RWPE1 (cell line): ENCODE measurements at places on chromosomes 1 and 21.

DNA sequence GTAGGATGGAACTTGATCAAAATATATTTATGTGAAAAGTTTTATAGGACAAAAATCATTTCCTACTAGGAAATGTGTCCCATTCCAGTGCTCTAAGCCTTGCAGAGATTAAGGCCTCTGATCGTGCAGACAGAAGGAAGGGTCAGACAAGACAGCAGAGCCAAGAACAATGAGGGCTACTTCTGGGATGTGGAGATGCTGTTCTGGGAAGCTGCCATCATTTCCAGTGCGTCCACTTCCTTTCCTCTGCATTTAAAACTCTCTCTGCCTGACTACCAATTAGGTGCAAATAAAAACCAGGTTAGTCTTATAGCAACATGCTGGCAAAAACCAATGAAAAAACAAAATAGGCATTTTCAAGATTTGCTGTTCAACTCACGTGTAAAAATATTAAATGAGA lies 36.1 kb downstream of the BEND5 start:
- DNase-seq = no peak

DNA sequence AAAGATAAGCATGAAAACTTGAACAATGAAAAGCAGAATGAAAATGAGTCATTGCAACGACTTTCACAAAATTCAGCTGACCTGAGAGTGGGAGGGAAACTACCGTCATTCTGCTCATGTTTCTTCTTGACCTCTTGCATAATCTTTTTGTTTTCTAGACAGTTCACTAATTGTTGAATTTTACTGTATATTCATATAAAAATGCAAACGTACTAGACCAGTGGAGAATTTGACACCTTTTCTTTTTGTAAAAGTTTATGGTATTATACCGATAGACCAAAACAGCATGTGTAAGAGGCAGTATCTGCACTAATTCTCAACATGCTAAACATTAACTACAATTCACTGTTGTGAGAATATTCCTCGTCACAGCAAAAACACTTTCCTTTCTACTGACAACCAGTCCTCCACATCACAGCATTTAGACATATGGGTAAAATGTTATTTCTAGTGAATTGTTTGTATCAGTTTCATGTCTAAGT lies 137.8 kb downstream of the GREM2 start:
- peak; percentile 37 for DNase-seq

- no peak for DNase-seq
These were observed 37.8 kb downstream of the NID1 start for GRCh38 chr1:236027104-236027503.

GRCh38 chr1:226649780-226650179 lies 89.3 kb downstream of the ITPKB start:
- DNase-seq = no peak

DNA sequence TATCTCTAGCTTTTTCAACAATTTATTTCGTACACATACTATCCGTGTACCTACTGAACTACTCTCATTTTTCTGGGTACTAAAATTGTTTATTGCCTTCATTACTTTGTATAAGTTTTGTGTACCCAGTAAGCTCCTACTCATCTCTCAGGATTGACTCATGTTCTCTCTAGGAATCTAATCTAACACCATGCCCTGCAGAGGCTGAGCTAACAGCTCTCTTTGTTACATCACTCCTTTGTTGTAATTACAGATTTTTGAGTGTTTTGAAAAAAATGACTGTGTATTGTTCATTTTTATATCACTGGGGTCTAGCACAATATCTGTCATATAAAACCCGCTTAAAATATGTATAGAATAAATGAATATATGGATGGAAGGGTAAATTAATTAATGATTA lies 167.1 kb downstream of the ATP6V1G3 start:
- DNase-seq = peak; percentile 18

GRCh38 chr1:113976609-113977278 lies 2.5 kb upstream of the OLFML3 start:
- DNase-seq = peak; percentile 21

GRCh38 chr1:106700211-106700610 lies 356.3 kb upstream of the PRMT6 start:
- DNase-seq = no peak

GRCh38 chr1:115364780-115365155 lies 26.7 kb upstream of the NGF start:
- no peak for DNase-seq

GRCh38 chr1:42456754-42457089 lies 379 bp downstream of the PPCS start:
- DNase-seq = peak; percentile 45

- DNase-seq = no peak
These were observed 9.0 kb downstream of the TTLL10 start for GRCh38 chr1:1182491-1183220.

- DNase-seq = peak; percentile 45
These were observed 885 bp downstream of the AHCYL1 start for GRCh38 chr1:109985247-109986053.

- no peak for DNase-seq
These were observed 180.7 kb upstream of the SGIP1 start for GRCh38 chr1:66353257-66353656.

GRCh38 chr21:41779659-41780058 lies 12.8 kb upstream of the RIPK4 start:
- no peak for DNase-seq
